ENCODE measurements at places on chromosomes 6 and 20.

DNA sequence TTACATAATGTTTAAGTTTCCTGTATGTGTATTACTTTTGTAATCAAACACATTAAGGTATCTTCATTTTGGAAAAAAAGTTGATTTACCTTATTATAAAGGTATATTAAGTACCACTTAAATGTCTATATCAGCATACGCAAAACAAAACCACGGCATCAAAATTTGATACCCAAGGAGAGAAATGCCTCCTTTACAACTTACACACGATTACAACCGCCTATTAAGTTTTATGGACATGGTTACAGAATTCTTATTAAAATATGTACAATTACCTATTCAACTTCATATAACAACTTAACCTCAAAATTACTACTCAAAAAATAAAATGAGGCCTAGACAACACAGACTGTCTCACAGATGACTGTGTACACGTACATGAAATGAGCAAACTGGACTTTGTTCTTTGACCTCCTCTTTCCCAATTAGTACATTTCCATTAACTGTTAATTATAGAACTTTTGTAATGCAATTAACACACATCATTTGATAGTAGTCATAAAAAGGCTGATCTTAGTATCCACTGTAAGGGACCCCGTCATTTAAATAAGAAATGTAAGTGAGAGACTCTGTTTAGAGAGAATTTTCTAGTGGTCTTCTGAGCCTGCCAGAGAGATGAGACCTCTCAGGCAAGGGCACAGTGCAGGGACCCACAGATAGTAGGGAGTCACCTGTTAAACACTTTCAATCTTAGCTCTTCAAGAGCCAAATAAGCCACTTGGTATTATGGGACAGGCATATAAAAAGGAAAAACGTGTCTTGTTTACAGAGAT, 2.5 kb downstream of the DIDO1 start:
- no peak for DNase-seq

DNA sequence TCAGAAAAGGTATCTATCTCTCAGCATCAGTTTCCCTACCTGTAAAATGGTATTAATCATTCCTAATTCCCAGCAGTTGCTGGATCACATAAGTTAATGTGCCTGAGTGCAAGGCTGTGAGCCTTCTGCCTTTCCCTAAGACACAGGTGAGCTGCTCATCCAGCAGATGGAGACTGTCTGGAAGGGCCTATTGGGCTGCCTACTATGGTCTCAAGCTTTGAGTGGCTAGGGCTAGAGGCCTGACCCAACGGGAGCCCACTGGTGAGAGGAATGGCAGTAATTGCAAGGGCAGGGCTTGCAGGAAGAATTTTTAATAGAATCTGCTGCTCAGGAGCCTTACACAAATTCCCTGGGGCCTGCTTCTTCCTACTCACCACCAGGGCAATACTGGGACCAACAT, 4.3 kb downstream of the KHDC1 start:
- DNase-seq: no peak

GRCh38 chr6:130314271-130314670, 51.5 kb upstream of the TMEM200A start:
- no peak for DNase-seq

DNA sequence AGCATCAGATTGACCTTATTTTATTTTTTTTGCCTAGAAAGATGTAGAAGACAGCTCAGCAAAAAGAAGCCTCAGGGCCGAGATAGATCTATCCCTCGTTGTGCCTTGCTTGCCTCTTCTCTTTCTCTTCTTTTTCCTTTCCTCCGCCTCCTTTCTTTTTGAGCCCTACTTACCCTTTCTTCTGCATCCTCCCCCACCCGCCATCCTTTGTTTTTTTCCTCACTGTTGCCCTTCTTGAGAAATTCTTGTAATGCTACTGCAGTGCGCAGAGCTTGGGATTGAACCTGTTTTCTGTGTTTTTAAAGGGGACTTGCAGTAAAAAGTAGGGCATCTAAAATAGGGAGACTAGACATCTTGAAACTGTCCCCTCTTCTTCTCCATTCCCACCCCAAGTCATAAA, 18.6 kb downstream of the RALY start:
- no peak for DNase-seq

Measured in CD4-positive, alpha-beta T cell (primary cell).